ENCODE measurements at places on chromosomes 5 and 9. TPM values are rescaled to one million over a fixed set of nuclear protein-coding genes. Genes with fewer than 3 reads are reported as not detected.

DNA sequence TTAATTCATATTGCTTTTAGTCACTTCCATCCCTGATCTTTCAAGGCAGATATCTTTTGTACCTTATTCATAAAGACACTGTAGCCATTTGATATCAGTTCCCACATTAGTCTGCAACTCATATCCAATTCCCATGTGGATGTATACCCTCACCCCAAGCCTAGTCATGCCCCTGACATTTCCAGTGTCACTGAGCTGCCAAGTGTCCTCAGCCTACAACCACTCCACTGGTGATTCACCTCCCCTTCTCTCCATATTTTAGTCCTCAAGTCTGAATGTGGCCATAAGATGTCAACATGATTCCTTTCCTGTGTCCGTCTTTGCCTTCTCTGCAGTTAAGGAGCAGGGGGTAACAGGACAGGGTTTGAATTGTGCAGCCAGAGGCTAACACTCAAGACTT, 346.9 kb downstream of the RAB3C start:
- DNase-seq, result no peak

DNA sequence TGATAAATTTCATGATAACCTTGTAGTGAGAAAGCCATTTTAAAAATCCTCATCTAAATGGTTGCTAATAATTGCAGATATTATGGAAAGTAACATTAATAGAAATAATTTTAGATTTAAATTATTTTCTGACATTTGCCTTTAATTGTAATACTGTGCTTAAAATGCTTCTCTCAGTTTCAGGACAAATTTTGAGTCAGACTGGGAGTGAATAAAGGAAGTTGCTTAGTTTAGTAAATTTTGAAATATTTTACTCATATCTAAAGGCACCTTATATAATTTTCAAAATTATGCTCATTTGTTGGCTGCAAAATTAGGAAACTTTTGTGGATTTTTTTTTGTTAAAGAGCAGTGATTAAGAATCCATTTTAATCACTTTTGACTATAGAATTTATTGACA, 93.8 kb downstream of the CSNK1G3 start:
- DNase-seq, result no peak

DNA sequence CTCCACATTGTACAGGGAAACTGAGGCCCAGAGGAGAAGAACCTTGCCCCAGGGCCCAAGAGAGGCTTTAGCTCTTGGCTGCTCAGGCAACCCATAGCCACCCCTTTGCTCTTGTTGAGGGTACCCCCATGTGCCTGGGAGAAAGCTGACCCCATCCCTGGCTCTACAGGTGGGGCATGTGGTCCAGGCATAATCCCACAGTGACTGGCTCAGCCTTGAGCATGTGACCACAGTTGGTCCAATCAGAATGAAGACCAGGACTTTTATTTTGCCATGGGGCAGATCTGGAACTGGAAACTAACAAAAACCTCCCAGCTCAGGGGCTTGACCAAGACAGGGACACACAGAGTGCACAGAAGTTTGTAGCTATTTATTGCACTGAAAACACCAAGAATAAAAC, 29.3 kb downstream of the SLC6A7 start:
- no peak for DNase-seq

GRCh38 chr9:137843355-137843754, 34.2 kb upstream of the CACNA1B start:
- no peak for DNase-seq

CATSPER3 gene
- 0.40 TPM for total RNA-seq

GRCh38 chr9:98318041-98318790, 62.8 kb upstream of the TBC1D2 start:
- DNase-seq, result no peak

DNA sequence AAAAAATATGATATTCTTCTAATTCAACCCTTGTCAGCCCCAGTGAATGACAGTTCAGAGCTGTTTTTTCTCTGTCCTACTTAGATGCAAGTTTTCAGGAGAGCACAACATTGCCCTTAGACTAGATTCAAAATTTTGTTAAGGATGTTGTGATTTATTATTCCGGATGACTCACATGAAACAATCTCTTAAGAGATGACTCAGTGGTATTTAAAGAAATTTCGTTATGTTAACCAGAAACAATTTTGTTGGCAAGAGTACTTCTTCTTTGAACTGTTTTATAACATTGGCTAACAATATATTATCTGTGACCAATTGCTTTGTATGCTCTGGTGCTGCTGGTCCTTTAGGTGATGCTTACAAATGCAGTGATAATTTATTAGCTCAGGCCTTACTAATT, 132.0 kb downstream of the IZUMO3 start:
- peak; percentile 56 for DNase-seq

KCTD16 gene
- total RNA-seq, result not detected

GRCh38 chr5:78467140-78467539, 106.7 kb downstream of the SCAMP1 start:
- DNase-seq, result no peak

- DNase-seq, result no peak
Measured at GRCh38 chr9:125687163-125687863, 19.7 kb downstream of the MAPKAP1 start.

DOCK2 gene
- 0.58 TPM for total RNA-seq

DNA sequence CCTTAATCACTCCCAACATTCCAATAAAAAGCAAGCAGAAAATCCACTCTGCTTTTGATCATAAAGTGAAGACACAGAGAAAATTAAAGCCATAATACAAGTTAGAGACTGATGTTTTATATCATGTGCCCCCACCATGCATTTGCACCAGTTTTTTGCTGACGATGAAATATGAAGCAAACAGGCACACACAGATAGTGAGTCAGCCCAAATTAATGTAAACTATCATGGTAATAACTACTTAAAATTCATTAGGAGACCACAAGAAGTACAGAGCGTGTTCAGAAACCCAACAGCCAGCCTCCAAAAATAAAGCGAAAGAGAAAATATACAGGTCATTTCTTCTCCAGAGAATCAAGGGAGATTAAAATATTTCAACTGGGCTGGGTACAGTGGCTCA, 46.4 kb upstream of the KDM4C start:
- no peak for DNase-seq

- no peak for DNase-seq
Measured at GRCh38 chr5:169656125-169656901, 19.2 kb downstream of the DOCK2 start.

SLC36A3 gene
- not detected for total RNA-seq

NPR3 gene
- 5.8 TPM for total RNA-seq

DNA sequence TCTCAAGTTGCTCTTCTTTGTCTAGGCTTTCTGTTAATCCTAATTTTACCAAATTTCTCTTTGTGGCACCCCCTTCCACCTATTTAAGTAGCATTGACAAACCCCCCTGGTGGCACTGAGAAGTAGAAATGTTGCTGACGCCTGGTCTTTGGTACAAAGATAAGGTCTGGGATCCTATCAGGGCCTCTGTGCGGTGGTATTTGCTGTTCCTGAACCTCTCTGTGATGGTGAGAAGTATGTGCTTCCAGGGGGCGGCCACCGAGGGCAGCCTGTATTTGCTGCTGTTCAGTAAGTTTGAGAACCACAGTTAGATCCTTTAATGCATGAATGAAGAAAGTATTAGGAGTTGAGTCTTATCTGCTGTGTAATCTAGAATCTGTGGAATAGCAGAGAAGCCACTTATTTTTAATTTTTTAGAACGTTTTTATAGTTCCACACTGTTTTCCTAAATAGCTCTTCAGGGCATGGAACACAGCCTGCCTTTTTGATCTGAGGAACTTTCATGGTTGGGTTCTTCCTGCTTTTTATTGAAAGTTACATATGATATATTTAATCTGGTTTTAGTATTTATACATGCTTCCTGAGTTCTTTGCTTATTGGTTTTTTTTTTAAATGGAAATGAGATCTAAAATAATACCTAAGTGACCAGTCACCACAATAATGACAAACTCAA, 124.2 kb downstream of the TRIO start:
- DNase-seq, result peak; percentile 53

DNA sequence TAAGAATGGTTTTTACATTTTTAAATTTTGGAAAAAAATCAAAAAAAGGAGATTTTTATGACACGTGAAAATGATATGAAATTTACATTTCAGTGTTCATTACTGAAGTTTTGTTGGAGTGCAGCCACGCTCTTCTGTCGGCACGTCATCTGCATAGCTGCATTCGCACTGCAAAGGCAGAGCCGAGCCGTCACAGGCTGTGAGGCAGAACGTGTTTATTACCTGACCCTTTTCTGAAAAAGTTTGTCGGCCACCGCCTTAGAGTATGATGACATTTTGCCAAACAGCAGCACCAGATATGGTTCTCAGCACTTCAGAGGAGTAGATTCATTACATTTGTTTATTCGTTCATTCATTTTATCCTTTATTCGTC, 24.1 kb downstream of the HRH2 start:
- DNase-seq, result no peak

DNA sequence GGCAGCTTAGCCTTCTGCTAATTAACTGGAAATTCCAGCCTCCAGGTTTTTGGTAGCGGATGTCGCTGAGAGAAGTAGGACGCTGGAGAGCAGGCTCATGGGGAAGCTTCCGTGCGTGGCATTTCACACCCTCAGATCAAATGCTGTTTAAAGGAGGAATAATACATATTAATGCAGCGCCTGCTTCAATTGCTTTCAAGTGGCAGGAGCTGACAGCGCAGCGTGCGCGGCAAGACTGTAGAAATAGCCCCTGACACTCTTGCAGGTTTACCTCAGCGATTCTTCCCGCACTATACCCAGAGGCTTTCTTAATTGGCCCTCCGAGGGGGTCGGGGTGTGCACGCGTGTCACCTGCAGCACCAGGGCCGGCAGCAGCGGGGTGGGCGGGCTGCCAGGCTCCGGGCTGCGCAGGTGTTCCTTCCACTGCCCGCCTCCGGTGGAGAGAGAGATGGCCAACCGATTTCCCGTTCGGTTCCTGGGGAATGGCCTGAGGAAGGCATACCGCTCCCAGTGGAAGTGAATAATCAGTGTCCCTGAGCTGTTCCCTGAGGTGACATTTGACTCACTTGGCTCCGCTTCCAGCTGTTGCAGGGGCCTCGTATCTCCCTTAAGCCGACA, 427.9 kb downstream of the KCTD16 start:
- DNase-seq, result no peak

PIP5K1B gene
- 0.29 TPM for total RNA-seq

SLC6A19 gene
- total RNA-seq, result not detected

DNA sequence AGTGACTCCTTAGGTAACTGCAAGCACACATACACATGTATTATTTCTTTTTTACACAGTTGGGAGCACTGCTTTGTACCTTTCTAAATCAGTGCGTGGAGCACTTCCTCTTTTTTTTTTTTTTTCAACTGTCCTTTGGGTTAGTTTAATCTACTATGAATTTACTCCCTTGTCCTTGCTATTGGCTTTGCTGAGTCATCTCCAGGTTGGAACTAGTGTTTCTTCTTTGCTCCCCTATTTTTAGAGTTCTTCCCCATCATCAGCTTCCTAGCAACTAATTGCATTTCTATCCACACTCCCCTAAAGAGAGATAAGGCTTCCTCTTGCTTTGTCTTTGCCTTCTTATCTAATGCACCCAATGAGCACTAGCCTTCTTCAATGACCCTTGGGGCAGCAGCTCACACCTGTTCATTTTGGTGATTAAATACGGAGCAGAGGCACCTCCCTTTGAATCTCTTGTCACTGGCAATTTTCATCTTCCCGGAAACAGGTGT, 24.3 kb downstream of the S100Z start:
- no peak for DNase-seq

ANKDD1B gene
- 0.04 TPM for total RNA-seq

DNA sequence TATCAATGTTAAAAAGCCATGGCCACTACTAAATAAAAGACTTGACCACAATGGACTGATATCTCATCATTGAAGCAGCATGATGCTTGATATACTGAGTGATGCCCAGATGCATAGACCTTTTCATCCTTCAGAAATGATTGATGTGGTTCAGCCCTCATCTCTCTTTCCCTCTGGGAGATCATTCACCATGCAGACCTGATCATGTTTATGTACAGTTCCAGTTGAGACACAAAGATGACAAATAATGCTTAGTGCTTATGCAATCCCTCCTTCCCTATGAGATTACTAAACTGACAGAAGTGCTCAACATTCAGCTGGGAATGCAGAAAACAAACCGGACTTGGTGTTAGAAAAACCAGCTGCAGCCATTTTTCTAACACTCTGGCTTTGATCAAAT, 91.9 kb upstream of the TLR4 start:
- no peak for DNase-seq

- peak; percentile 72 for DNase-seq
Measured at GRCh38 chr5:14405267-14405666, 176.3 kb upstream of the OTULINL start.

CCDC187 gene
- total RNA-seq, result not detected

GRCh38 chr5:36772276-36773140, 104.1 kb upstream of the NIPBL start:
- no peak for DNase-seq

- no peak for DNase-seq
Measured at GRCh38 chr5:168932400-168933189, 353.4 kb upstream of the PANK3 start.

- no peak for DNase-seq
Measured at GRCh38 chr5:2755076-2755680, 3.7 kb upstream of the IRX2 start.

GRCh38 chr5:68643064-68643463, 427.5 kb downstream of the PIK3R1 start:
- no peak for DNase-seq

- no peak for DNase-seq
Measured at GRCh38 chr9:69377981-69378380, 53.0 kb downstream of the ENTREP1 start.

BSPRY gene
- 22.6 TPM for total RNA-seq

DNA sequence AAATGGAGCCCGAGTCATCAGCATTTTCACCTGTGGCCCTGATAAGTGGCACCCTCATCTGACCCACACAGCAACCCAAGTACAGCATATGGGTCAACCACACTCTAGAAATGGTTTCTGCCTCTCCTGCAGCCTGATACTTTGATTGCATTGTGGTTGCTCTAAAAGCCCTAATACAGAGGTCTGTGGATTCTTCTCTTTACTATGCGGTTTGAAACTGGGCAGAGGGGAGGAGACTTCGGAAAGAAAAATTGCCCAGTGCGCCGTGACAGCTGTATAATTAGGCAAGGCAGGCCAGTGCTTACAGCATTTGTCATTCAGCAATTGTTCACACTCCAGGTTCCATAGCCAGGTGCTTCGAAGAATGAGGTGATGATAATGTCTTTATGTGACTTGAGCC, 361.0 kb downstream of the NFIB start:
- no peak for DNase-seq

DNA sequence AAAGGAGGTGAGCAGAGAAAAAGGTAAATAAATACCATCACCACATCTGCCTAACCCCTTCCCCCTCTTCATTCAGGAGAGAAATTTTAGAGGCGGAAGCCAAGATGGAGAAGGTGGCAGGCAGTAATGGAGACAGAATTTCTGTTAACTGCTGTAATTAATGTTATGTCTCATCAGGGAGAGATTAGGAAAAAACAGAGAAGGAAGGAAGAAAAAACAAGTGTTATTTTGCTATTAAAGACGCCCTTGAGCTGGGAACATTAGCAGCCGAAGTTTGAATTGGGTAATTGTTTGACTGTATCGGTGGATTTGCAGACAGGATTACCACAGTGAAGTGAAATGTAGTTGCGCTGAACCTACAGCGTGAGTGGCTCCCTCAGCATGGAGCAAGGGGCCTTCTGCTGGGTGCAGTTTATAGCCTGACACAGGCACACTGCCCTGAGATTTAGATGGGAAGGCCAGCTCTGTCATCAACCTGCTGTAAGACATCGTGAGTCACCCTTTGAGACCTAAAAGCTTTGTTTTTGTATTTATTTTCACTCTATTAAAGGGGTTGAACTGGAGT, 136.3 kb downstream of the ASTN2 start:
- DNase-seq, result no peak

- no peak for DNase-seq
Measured at GRCh38 chr9:98518556-98518955, 190.2 kb downstream of the GABBR2 start.

- DNase-seq, result peak; percentile 86
Measured at GRCh38 chr9:13267743-13268142, 11.7 kb downstream of the MPDZ start.

GRCh38 chr5:134184155-134185135, 7.7 kb upstream of the SKP1 start:
- peak; percentile 74 for DNase-seq

Data from PC-3 (cell line).